NCI-H510A (cell line): ENCODE measurements at places on chromosomes 3 and 15.

DNA sequence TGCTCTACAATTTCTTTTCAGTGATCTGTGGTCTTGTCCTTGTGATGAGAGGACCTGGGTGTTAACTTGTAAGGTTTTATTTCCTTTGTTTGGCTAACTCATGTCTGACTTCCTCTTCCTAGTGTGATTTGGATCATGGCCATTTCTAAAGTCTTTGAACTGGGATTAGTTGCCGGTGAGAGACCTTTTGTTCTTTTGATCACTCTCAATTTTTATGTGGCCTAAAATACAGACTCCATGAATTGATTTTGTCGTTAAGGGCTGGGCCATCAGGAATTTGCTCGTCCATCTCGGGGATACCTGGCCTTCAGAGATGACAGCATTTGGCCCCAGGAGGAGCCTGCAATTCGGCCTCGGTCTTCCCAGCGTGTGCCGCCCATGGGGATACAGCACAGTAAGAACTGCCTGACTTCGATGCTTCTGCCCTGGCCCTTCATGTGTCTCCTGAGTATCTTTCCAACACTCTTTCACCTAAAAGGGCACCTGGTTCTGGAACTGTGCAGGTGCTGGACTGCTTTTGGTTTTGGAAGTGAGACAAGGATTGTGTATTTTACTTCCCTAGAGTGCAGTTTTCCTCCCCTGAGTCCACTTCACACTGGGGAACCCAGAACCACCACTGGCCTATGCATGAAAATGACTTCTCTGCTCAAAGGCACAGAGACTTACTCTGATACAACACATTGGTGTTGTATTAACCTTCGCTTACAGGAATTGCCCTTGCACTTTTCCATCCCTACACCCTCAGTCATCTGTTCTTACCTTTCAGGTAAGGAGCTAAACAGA lies 13.1 kb upstream of the LRRC2 start:
- DNase-seq: no peak

DNA sequence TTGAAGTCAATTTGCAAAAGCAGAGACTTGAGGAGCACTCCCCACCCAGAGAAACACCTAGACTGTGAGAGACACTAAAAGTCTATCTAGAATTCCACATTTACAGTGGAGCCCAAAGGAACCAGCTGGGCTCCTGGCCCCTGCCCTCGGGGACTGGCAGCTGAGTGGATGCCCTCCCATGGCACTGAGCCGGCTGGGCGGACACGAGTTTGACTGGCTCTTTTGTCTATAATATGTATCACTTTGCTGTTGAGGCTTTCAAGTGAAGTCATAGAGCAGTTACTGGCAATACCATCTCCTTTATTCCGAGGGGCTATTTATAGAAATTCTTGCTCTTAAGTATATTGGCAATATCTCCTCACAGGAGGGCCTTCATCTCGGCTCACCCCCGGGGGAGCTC lies 65.8 kb upstream of the TNFAIP8L3 start:
- no peak for DNase-seq

DNA sequence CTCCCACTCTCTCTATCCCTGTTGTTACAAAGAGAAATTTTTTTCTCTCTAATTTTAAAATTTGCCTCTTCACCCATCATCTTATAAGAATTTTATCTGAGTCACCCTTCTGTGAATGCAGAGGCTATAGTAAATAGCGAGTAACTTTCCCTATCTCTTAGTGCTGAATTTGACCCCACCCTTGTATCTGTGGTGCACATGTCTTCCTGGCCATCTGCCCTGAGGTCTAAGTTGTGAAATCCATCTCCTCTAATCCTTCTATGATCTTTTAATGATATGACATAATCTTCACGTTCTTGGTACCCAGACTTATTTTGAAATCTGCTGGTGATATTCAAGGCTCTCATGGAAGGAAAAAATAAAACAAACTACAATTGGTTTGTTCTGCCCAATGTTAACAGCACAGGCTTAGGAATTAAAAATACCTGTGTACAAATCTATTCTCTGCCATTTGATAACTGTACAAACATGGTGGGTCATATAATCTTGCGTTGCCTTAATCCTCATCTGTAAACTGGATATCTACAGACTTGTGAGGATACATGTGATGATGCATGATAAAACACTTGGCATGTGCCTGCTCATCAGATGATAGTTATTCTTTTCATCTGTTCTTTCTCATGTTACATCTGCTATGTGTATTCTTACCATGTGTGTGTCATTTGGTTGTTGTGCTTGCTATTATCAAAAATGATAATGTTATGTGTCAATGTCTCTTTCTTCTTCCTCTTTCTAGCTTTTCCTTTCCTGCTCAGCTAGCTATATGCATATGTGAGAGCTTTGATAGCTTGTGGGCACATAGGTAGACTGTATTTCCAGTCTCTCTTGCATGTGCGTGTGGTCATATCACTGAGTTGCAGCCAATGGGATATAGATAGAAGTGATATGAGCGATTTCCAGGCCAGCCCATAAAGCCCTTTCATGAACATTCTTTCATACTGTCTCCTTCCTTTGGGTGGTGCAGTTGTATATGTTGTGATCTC lies 13.7 kb upstream of the CCR3 start:
- no peak for DNase-seq

GRCh38 chr3:151880416-151880690 lies 6.9 kb downstream of the SUCNR1 start:
- no peak for DNase-seq

- no peak for DNase-seq
These were observed 7.6 kb downstream of the SCG3 start for GRCh38 chr15:51688863-51689262.

DNA sequence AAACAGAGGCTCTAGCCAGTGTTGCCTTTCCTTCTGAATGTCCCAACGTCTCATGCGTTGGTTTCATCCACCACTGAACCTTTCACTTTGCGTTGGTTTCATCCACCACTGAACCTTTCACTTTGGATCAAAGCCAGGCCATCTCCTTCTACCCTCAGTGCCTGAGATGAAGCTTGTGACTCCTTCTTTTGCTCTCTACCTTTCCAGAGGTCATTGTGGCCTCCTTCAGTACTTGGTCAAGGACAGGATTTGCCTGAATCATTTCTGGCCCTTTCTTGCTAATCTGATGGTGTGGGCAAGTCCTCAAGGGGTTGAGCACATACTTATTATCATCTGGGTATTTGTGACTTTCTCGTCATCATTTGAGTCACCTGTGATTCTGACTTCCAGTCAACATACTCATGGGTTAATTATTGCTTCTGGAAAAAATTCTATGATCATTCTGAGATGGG lies 50.0 kb downstream of the SELENOT start:
- DNase-seq: no peak

- no peak for DNase-seq
These were observed 470.2 kb upstream of the PROK2 start for GRCh38 chr3:72255191-72255590.

DNA sequence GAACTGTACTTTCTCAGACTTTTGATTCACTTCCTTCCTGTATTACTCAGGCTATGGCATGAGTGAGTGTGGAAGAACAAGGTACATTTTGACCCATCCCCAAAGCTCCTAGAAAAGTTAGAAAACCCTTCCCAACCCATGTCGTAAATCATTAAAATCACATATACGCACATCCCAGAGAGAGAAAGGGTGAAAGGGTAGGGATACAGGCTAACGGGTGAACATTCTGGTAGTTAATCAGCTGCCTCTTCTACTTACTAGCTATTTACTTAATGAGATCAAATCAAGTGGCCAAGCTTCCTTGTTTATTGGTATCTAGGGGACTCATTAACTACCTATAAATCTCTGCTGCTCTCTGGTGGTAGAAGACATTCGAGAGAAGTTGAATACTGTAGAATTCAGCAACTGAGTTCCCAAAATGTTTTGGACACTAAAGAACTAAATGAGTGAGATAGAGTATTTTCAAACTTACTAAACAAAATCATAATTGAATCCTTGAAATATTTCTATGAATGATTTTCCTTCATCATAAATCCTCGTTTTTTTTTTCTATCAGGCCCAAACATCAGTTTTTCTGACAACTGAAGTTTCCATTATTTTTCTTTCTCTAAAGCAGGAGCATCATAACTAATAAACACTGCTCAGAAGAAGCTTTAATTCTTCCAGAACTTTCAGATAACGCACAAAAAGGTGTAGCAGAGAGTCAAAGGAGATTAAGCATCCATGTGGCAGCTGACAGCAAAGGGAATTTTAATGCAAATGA lies 124.2 kb downstream of the IMPG2 start:
- no peak for DNase-seq

DNA sequence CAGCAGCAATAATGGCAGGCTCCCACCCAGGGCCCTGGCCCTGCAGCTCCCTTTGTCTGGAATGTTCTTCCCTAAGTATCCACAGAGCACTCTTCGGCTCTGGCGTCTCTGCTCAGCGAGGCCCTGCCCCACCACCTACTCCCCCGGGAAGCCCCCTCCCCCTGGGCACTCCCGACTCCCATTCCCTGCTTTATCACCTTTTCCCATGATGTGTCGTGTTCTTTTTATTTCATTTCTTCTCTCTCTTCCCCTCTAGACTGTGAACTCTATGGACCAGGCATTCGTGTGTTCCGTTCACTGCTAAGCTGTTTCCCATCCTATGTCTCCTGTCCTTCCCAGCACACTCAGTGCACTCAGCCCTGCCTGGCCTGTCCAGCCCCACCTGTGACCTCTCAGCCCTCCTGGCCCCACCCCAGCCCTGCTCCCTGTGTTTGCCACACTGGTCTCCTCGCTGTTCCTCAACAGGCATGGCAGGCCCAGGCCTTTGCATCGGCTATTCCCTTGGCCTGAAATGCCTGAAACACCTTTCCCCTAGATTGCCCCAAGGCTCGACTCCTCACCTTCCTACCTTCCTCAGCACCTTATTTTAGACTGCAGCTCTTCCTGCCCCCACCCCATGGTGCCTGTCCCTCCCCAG lies 107.4 kb downstream of the TPRA1 start:
- no peak for DNase-seq
